ENCODE measurements at places on chromosomes 16 and 17.

DNA sequence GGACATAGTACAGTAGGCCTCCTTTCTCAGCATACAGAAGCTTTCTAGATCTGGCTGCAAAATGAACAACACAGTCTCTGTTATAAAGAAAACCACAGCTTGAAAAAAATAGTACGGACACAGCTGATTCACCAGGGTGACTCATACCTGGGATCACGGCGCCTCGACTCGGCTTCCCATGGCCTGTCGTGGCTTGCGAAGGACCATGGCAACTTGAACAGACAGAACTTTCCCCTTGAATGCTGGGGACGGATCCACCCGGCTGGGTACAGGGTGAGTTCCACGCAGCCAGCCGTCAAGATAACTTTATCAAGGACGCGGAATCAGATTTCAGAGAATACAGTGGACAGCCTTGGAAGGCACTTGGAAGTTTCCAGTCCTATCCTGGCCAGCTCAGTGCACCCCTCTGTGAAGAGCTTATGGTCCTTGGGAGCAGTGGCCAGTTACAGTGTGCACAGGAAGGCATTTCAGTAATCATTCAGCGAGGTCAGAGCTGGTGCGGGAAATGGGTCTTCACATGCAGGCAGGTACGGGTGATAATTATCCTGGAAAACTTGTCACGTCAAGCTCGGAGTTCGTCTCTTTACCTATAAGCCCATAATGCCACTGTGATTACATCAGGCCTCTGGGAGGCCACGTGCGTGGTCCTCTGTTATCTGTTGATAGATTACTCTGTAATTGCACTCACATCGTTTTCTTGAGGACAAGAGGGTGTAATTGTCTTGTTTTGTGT, 57.9 kb upstream of the MAF start:
- no peak for DNase-seq

DNA sequence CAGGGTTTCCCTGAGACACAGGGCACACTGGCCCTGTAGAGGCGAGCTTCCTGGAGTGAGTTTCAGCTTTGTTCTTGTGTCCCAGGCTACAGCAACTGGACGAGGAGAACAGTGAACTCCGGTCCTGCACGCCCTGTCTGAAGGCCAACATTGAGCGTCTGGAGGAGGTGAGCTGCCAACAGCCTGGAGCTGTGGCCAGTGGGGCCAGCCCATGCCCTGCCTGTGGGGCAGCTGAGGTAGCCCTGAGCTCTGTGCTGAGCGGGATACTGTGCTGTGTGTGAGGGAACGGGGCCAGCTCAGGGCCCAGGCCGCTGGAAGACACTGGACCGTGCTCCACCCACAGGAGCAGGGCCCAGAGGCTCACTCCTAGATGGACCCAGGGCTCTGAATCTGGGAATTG, 8.7 kb upstream of the CAPN15 start:
- DNase-seq, result no peak

DNA sequence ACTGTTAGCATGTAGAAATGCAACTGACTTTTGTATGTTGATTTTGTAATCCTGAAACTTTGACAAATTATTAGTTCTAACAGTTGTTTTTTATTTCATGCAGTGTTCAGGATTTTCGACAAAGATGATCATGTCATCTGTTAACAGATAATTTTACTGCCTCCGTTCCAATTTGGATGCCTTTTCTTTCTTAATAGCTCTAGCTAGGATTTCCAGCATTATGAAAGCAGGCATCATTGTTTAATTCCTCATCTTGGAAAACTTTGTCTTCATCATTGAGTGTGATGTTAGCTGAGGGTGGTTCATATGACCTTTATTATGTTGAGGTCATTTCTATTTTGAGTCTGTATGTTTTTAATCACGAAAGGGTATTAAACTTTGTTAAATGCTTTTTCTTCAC, 31.9 kb downstream of the RMI2 start:
- no peak for DNase-seq

DNA sequence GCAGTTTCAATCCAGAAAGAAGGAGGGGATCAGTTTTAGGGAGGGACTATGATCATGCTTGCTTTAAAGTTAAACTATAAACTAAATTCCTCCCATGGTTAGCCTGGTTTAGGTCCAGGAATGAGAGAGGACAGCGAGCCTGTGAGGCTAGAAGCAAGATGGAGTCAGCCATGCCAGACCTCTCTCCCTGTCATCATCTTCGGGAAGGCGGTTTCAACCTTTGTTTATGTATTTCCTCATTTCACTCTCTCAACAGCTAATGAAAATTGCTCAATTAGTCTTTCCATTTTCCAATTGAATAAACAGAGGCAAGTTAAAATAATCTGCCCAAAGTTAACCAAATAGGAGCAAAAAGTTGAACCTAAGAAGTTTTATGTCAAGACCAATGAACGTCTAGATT, 201.5 kb downstream of the KCNJ2 start:
- no peak for DNase-seq

- no peak for DNase-seq
Observed at GRCh38 chr17:5557990-5558389, 26.3 kb downstream of the NLRP1 start.

- DNase-seq, result no peak
Observed at GRCh38 chr17:59151591-59151990, 3.4 kb downstream of the SKA2 start.

DNA sequence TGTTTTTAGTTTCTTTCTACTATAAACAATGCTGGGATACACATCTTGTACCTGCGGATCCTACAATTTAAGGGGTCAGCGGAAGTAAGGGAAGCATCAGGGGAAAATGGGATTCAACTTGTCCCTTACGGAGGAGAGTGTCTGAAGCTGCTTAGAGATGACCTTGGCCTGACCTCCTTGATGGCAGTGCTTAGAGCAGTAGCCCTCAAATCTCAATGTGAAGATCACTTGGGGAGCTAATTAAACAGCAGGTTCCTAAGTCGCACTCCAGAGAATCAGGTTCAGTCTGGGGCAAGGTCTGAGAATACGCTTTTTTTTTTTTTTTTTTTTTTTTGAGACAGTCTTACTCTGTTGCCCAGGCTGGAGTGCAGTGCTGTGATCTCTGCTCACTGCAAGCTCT, 9.6 kb upstream of the METTL16 start:
- DNase-seq, result no peak

DNA sequence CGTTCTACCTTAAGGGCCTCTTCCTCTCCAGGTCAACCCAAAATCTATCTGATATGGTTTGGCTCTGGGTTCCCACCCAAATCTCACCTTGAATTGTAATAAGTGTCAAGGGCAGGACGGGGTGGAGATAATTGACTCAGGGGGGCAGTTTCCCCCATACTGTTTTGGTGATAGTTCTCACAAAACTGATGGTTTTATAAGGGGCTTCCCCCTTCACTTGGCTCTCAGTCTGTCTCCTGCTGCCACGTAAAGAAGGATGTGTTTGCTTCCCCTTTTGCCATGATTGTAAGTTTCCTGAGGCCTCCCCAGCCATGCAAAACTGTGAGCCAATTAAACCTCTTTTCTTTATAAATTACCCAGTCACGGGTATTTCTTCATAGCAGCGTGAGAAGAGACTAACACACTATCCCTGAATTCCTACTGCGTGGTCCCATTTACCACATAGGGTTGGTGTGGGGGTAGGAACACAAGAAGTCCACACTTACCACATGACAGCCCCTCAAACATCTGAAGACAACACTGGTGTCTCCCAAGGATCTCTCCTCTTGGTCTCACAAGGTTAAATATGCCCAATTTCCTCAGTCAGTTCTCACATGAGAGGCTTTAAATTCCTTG, 8.2 kb downstream of the COTL1 start:
- DNase-seq, result no peak

DNA sequence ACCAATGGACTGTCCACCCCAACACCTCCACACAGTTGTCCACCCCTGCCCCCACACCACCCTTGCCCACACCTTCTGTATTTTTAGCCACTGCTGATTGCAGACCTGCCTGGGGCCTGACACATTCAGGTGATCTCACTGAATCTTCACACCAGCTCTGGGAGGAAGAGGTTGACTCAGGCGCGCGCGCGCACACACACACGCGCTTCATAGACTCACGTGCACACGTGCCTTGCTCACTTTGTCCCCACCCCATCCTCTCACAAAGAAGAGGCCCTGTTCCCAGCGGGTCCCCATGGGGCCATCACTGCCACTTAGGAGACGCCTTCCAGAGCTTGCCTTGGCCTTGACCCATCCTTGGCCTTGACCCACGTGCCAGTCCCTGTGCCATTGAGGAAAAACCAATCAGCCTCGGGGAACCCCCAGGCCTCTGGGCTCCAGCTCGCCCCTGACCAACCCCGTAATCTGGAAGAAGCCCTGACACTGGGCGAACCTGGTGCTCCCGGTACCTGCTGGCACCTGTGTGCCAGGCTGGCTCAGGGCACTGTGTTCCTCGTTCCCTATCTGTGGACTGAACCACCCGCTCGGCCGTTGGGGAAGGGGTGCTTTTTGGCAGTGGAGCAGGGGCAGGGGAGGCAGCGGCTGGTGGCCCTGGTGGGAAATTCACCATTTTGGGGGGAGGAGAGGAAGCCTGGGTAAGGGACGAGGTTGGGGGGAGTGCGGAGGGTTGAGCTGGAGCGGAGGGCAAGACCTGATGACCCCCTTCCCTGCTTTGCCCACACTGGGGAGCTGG, 3.2 kb downstream of the NLGN2 start:
- DNase-seq, result no peak

DNA sequence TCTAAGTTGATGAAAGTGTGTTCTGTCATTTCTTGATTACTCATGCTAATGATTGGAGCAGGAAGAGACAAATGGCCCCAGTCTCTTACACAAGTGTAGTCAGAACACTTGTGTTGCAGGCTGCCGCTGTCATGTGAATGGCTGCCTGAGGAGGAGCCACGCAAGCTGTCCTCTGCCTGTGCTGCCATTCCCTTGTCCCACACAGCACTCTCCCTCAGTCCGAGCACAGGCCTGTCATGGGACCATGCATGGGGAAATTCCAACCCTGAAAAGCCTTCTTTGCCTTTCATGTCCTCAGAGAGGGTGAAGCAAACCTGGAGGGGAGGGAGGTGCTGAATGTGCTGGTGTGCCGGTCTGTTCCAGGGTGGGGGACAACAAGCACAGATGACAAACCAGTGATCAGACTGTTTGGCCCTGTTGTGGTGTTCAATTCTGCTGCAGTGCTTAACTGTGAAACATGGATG, 109.4 kb downstream of the MRTFB start:
- no peak for DNase-seq

All from HAP-1 (cell line).